ENCODE measurements at places on chromosomes 1 and 21. TPM values are rescaled to one million over a fixed set of nuclear protein-coding genes. Genes with fewer than 3 reads are reported as not detected.
A peak's percentile ranks its signal among the peaks of the same experiment; 100 is the strongest.

- H3K36me3 ChIP-seq, result no peaks in the 10 kb centered on the region
- no peak overlapping the region for H3K27ac ChIP-seq
- H3K4me1 ChIP-seq, result no peaks in the 10 kb centered on the region
- H3K4me3 ChIP-seq, result no peak overlapping the region
These were observed 30.0 kb downstream of the TNR start for GRCh38 chr1:175713381-175713780.

GRCh38 chr21:17257784-17258183, 255.1 kb upstream of the CXADR start:
- H3K36me3 ChIP-seq, result no peaks in the 10 kb centered on the region
- no peak overlapping the region for H3K27ac ChIP-seq
- no peak for DNase-seq
- no peaks in the 10 kb centered on the region for H3K4me1 ChIP-seq
- no peaks in the 10 kb centered on the region for H3K27me3 ChIP-seq
- no peak overlapping the region for H3K4me3 ChIP-seq

- no peaks in the 10 kb centered on the region for H3K27me3 ChIP-seq
- no peaks in the 10 kb centered on the region for H3K36me3 ChIP-seq
- DNase-seq, result no peak
- H3K27ac ChIP-seq, result no peak overlapping the region
- peaks cover 6% of the 10 kb centered on the region for H3K4me1 ChIP-seq
- H3K4me3 ChIP-seq, result no peak overlapping the region
These were observed 129.7 kb upstream of the L1TD1 start for GRCh38 chr1:62064829-62065407.

- H3K4me3 ChIP-seq, result peak within 1 kb of the TSS; percentile 23
- no peak for DNase-seq
- H3K4me1 ChIP-seq, result peaks cover 4% of the 10 kb centered on the region
- peaks cover 66% of the 10 kb centered on the region for H3K27me3 ChIP-seq
These were observed at the start of gene DAB1 for GRCh38 chr1:57423656-57424211. Gene DAB1, minus strand, starts transcription at chr1:57424060. Its CDS starts 133,030 bp downstream, at chr1:57291030.

DNA sequence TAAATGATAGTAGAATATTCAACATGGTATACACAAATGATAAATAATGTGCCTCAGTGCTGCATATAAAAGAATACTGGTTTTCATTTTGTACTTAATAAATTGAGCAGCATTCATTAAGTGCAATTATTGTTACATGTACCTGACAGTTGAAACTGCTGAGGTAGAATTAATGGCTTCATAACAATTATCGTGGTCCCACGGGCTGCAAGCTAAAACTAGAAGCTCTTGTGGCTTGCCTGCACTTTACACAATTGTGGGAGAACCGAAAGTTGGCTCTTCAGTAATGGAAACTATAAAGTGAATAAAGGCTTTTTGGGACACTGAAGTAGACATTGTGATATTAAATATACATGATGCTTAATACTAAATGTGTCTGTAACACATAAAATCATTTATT, 23.2 kb downstream of the INSL5 start:
- H3K4me3 ChIP-seq, result no peak overlapping the region
- H3K4me1 ChIP-seq, result no peaks in the 10 kb centered on the region
- H3K27me3 ChIP-seq, result no peaks in the 10 kb centered on the region
- H3K27ac ChIP-seq, result no peak overlapping the region
- no peaks in the 10 kb centered on the region for H3K36me3 ChIP-seq
- DNase-seq, result no peak

DNA sequence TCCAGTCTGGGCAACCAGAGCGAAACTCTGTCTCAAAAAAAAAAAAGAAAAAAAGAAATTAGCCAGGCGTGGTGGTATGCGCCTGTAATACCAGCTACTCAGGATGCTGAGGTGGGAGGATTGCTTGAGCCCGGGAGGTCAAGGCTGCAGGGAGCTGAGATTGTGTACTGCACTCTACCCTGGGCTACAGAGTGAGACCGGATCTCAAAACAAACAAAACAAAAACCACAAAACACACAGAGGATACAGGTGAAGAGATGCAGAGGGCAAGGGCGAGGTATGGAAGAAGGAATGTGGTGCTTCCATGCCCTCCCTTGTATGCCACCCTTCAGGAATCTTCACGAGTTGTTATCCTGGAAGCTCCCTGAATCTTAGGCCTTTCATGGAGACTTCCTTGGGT, 68.5 kb downstream of the NDUFS5 start:
- H3K4me3 ChIP-seq, result no peak overlapping the region
- no peaks in the 10 kb centered on the region for H3K27me3 ChIP-seq
- peaks cover 9% of the 10 kb centered on the region for H3K4me1 ChIP-seq
- DNase-seq, result no peak

GRCh38 chr21:29224006-29224405, 74.7 kb upstream of the BACH1 start:
- DNase-seq, result no peak
- H3K27me3 ChIP-seq, result no peaks in the 10 kb centered on the region
- no peak overlapping the region for H3K4me3 ChIP-seq
- H3K27ac ChIP-seq, result no peak overlapping the region

DNA sequence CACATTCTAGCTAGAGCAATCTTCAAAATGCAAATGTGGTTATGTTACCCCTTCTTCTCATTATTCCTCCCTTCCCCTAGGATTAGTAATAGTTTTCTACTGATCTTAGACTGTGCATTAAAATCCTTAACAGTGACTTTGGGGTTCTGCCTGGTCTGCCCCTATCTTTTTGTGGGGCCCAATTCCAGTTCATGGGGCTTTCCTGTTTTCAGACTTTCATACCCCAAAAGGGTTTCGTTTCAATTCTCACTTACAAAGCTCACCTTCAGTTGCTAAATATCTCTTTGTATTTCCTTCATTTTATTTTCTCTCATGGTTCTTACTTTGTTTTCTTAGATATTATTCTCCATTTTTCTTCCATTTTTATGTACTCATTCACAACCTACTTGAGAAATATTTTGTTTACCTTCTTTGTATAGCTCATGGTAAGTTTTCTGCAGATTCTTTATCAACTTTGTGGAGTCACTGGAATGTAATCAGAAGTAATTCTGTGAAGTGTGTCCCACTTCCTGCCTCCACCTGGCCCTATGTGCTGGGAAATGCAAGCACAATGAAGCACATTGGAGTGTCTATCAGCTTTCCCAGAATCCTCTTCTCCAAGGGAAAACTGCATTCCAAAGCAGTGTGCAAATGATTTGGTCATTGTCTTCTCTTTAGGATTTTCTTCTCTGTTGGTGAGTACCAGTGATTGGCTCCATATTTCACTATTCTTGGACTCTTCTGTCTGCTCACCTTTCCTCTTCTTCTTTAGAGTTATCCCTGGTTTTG, 350.2 kb downstream of the ZNF326 start:
- no peak overlapping the region for H3K27ac ChIP-seq
- H3K27me3 ChIP-seq, result no peaks in the 10 kb centered on the region
- no peaks in the 10 kb centered on the region for H3K36me3 ChIP-seq
- H3K4me1 ChIP-seq, result peaks cover 11% of the 10 kb centered on the region
- no peak overlapping the region for H3K4me3 ChIP-seq

SV2A gene
- total RNA-seq, result 0.86 TPM

LIN9 gene
- 3.5 TPM for total RNA-seq

AQP10 gene
- 0.47 TPM for total RNA-seq

All from lower lobe of right lung (tissue), 2 donors.